ENCODE measurements at places on chromosomes 12 and 14.

DNA sequence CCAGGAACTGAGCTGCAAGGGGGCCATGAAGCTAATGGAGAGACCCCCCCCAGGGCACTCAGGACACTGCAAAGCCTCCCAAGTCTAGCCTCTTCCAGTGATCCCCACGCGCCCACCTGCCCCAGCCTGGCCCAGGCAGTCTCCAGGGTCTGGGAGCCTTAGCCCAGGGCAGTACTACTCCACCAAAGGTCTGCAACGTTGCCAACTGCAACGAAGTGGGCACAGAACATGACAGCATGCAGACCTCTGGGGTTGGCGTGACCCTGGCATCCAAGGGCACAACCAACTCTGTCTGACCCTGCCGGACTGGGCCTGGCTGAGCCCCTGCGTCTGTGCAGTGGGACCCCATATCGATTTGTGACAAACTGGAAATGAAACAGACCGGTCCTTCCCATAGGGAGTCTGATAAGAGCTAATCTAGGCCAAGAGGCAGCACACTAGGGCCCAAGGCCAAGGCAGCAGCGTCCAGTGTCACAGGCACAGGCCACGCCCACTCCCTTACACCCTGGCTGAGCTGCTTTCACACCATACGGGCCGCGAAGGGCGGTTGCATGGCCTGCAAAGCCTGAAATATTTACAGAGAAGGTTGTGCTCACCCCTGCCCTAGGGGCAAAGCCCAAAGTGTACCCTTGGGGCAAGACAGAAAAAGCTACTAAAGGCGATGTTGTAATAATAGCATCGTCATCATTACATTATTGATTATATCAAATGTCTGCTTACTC is 76.7 kb downstream of the NCOR2 start:
- DNase-seq = no peak

DNA sequence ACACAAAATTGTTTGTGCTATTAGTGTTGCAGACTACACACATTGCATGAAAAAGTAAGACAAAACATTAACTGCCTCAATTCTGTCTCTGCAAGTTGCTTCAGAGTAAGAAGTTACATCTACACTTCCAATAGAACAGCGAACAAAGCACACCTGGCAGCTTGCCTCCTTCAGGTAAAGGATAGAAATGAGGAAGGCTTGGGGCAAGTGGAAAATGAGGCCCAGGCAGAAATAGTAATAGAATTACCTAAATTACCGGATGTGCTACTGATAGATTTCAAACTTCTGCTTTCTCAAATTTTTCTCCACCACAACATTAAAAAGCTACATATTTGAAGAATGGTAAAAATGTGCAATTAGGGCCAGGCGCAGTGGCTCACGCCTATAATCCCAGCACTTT is 37.7 kb downstream of the CCDC175 start:
- no peak for DNase-seq

DNA sequence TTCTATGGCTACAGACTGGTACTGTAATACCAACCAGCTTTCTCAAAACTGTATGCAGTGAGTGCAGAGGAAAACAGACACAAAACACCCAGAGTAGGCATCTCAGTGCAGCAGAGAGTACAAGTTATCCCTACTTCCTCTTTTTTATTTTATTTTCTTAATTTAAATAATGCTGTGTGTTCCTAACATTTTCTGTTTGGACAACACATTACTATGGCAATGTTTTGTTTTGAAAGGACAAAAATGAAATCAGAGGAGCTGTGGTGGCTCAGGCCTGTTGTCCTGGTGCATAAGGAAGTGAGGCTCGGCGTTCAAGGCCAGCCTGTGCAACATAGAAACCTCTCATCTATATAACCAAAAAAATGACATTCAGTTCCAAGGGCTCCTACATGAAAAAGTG is 33.7 kb upstream of the SELPLG start:
- DNase-seq = no peak

GRCh38 chr12:67043771-67044170 is 225.4 kb upstream of the CAND1 start:
- no peak for DNase-seq

DNA sequence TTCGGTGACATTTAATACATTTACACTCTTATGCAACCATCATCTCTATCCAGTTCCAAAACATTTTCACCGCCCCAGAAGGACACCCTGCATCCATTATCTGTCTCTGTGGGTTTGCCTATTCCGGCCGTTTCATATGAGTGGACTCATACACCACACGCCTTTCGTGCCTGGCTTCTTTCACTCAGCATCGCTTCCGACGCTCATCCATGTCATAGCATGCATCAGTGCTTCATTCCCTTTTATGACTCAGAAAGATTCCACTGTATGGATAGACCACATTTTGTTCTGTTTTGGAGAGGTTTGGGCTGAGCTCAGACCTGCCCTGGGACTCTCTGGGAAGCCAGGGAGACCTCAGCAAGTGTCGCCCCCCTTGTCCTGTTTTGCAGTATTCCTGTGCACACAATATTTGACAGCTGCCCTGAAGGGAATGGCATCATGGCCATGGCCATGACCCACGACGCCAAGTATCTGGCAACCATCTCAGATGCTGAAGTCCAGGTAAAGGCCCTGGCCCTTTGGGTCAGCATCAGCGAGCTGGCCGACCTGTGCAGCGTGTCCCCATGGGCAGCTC is 23.8 kb downstream of the CFAP251 start:
- no peak for DNase-seq

GRCh38 chr12:56565510-56566101 is 44.0 kb downstream of the RBMS2 start:
- DNase-seq = peak; percentile 98

DNA sequence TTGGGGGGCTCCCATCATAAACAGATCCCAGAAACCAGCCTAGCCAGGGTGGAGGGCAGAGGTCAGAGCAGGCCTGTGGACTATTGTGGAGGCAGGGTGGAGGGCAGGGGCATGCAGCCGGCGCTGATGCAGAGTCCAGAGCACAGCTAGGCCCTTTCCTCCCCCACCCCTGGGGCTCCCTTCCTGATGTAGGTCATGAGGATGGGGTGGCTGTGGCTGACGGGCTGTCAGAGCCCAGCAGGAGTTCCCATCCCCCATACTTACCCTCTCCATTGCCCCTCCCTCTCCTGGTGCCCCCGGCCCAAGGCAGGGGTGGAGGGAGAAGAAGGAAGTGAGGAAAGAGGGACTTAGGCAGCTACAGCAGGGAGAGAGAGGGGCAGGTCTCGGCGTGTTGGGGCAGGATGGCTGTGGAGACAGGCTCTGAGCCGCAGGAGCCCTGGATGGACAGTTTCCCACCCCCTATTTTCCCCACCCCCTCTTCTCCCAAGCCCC is 5.7 kb upstream of the ZNF385A start:
- DNase-seq = no peak

GRCh38 chr12:47864646-47865235 is 40.1 kb downstream of the VDR start:
- no peak for DNase-seq

- DNase-seq = peak; percentile 87
Observed at GRCh38 chr14:53620317-53620716, 336.3 kb downstream of the BMP4 start.

DNA sequence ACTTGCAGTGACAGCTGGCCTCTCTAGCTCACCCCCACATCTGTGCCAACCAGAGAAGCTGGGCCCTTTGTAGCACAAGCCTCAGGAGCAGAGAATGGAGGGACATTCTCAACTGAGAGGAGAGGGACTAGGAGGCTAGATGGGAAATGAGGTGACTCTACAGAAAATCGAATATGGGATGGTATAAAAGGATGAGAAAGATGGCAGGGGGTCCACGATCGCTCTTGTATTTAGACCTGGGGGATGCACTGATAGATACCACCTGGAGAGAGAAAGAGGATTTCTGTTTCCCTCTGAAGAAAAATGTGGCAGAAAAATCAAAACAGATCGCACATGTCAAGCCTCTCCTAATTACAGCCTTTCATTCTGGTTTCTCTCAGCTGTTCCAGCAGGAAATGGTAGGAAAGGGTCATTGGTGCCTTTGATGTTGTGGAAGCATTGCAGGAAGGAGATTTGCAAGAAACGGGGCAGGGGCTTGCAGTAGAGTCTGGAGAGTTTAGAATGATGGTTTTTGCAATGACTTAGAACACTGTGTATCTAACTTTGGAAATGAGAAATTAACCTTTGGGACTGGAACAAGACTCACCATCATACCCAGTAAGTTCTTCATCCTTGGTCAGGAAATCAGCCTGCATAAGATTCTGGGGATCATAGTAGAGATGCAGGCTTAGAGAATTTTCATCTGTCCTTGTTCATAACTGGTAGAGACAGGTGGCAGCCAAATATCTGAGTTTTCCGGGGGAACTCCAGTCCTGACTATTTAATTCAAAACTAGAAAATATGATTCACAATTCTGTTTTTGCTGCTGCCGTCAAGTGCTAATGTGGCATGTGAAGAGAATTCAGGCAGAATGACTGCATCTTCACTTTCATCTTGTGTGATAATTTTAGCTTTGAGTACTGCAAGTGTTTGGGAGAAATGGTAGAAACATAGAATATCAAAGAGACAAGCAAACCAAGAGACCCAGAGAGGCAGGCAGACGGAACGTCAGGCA is 98.8 kb downstream of the DAD1 start:
- DNase-seq = no peak

DNA sequence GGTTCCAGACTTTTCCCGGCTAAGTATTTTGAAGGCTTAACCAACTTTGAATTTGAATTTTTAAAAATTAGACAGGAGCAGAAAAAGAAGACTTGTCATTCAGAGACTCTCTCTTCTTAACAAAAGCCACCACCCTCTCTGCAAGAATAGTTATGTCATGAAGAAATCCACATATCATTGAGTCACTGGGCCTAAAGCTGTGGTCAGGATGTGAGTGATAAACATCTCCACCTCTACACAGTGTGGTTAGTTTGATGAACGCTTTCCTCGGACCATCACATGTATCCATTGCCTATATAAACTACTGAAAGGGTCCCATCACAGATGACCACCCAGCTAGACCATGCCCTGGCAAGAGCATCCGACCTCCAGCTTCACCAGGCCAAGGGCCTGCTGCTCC is 226.1 kb downstream of the KSR2 start:
- no peak for DNase-seq

DNA sequence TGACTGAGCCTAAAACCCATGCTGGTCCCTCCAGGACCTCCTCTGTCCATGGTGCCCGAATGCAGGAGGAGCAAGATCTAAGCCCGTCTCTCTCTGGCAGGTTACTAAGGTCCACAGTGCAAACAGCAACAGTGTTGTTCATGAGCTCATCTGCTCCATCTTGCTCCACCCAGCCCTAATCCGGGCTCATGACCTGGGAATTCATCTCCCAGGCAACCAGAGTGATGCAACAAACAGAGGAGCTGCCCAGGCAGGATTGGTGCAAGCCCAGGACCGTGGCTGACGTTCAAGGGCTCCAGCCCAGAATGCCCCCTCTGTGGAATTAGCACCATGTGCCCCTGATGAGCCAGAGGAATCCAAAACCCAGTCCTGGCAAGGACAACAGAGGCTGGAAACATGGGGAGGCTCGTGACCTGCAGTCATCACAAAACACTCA is 29.9 kb downstream of the HSPB8 start:
- DNase-seq = peak; percentile 67

DNA sequence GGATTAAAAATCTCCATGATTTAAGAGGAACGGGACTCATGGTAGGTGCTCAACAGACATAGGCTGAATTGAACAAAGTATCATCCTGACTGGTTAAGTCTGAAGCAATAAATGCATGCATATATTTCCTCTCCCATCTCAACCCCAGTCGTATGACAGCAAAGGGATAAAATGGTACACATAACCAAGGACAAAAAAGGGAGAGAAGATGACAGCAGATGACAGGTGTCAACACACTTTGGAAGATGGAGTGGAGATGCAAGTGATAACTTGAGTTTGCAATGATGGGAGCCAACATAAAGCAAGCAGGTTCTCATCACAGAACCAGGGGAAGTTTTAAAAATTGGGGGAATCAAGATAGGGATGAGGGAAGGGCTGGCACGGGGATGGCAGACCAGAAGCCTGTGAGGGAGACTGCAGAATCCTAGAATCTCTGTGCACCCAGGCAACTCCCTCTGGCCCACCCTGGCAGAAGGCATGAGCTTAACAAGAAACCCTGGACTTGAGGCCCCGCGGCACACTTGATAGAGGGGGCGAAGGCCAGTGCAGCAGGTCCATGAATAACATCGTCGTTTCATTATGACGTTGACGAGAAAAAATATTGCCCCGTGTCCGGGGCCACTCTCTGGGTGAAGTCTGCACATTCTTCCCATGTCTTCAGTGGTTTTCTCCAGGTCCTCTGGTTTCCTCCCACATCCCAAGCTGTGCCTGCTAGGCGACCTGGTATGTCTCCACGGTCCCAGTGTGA is 5.0 kb downstream of the C1RL start:
- no peak for DNase-seq

DNA sequence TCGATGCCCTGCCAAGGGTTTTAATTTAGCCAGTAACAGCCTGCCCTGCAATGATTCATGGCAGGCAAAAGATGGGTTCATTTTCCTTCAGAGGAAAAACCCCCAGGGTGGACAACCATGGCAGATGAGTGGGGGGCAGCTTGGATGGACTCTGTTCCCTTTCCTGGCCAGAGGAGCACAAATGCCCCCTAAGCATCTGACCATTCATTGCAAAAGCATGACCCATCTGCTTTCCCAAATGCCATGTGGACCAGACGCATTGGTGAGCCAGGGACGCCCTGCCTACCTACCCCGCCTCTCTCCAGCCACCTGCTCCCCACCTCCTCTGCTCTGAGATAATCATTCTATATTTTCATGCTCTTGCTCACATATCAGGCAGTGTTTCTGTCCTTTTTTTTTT is 281.9 kb downstream of the DPF3 start:
- DNase-seq = no peak

DNA sequence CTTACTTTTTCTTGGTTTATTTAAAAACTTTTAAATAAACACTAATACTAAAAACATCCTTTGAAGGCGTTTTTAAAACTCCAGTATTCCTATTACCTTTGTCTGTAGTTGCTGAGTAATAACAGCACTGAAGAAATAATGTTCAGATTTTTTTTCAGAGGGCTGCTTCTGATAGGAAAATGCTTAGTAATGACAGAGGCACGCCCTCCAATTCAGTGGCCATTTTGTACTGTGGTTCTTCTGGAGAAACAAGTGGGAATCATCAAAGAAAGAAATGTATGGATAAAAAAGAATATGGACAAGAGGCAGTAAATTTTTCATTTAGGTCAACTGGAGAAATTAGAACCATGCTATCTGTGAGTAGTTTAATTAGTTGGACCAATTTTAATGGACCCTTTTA is 13.6 kb downstream of the VEZT start:
- DNase-seq = no peak

GRCh38 chr12:18224745-18225144 is 36.6 kb upstream of the PIK3C2G start:
- DNase-seq = peak; percentile 42

- DNase-seq = peak; percentile 77
Observed at GRCh38 chr12:24948420-24948756, 513 bp downstream of the BCAT1 start.

DNA sequence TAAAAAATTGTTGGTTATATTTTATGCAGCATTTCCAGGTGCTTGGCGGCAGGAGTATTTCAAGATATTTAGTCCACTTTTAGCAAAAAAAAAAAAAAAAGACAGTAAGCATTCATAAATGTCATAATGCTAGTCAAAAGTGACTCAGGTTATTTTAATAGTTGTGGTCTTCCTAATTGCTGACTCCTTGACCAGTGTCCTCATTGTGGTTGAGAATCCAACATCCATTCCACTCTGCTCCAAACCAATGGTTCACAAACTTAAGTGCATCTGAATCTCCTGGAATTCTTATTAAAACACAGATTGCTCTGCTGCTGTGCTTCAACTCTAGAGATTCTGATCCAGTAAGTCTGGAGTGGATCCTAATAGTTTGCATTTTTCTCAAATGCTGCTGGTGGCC is 71.4 kb downstream of the AKAP6 start:
- DNase-seq = no peak
